BJ (cell line): ENCODE measurements at places on chromosomes 7 and 10.

GRCh38 chr7:91564101-91564500 is 299.9 kb downstream of the FZD1 start:
- no peak for DNase-seq

GRCh38 chr10:32240471-32240870 is 106.5 kb downstream of the EPC1 start:
- DNase-seq: no peak

- DNase-seq: no peak
Observed at GRCh38 chr10:104391150-104391968, 37.7 kb downstream of the CFAP58 start.

DNA sequence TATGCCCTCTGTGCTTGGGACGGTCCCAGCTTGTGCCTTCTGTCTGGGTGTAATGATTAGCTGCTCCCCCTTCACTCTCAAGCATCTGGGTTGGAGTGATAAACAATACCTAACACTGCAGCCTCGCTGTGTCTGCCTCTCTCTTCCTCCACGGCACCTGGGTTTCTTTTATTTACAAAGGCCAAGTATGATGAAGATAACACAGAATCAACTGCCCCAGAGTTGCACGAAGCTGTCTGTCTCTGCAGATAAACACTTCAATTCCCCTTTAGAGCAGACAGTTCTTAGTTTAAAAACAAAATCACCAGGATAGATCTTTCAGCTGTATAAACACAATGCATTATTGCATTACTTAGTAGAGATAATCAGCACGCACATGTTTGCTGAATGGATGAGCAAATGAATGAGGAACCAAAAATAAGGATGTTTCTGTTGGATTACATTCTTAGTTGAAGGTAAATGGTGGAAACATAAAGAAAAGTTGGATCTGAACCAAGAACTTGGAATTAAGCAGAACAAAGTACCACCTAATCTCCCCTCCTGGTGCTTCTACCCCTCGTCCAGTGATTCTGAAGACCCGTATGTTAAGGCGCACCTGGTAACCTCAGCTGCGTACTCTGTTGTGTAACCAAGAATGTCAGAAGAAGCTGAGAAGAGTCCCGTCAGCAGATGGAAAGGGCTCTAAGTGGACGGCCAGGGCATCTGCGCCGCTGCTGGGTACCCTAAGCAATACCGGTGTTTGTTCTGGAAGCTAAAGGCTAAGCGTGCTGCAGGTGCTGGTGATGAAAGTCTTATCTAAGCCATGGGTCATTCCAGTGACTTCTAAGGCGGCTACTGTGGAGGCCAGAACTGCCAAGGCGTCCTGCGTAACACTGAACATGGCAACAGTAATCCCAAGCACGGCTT is 26.6 kb downstream of the INSIG1 start:
- DNase-seq: no peak

GRCh38 chr10:70223728-70224127 is 9.5 kb downstream of the PPA1 start:
- DNase-seq: no peak

- no peak for DNase-seq
Observed at GRCh38 chr7:156024201-156024600, 211.9 kb upstream of the SHH start.

GRCh38 chr7:114086537-114086913 is 167.7 kb upstream of the PPP1R3A start:
- no peak for DNase-seq

GRCh38 chr7:141339603-141340002 is 211.6 kb upstream of the AGK start:
- DNase-seq: no peak

- no peak for DNase-seq
Observed at GRCh38 chr7:44338600-44338999, 13.2 kb upstream of the CAMK2B start.

- no peak for DNase-seq
Observed at GRCh38 chr10:123663522-123663921, 2.6 kb upstream of the GPR26 start.

- no peak for DNase-seq
Observed at GRCh38 chr7:129990403-129991192, 37.8 kb upstream of the UBE2H start.
